Type B pancreatic cell (in vitro differentiated cells): ENCODE measurements at places on chromosomes 12 and 14. TPM values are rescaled to one million over a fixed set of nuclear protein-coding genes. Genes with fewer than 3 reads are reported as not detected.

Gene NCOR2
- total RNA-seq = 219 and 227 TPM in 2 replicates

- H3K27me3 ChIP-seq = no peaks in the 10 kb centered on the region
- H3K4me1 ChIP-seq = peaks cover 10% of the 10 kb centered on the region
- no peak overlapping the region for H3K27ac ChIP-seq
- no peaks in the 10 kb centered on the region for H3K36me3 ChIP-seq
- no peak for DNase-seq
- no peak overlapping the region for H3K4me3 ChIP-seq
These were observed 1193.7 kb downstream of the GALC start for GRCh38 chr14:86799244-86799647.

DNA sequence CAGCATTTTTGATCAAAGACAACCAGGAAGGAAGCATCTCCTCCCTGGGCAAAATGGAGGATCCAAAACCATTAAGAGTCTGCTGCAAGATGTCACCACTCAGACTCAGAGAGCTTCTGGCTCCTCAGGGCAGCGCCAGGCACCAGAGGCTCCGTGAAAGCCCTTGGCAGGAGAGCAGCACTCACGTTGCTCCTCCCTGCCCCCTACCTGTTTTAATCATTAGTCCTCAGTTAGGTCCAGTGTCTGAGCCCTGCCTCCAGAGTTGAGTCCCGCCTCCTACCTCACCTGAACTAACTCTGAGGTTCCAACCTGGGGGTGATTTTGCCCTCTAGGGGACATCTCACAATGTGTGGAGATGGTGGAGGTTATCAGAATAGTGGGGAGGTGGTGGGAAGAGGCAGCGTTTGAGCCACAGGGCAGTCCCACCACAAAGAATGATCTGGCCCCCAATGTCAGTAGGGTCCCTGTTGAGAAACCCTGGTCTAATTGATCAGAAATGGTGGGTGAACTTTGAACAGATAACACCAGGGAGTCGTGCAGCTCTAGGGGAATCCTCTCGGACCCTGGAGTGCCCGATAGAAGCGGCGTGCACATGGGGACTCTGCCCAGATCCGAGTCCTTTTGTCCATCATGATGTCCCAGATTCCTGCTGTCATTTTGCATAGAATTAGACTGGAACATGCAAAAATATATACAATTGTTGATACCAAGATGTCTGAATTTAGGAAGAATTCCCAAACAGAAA, 156.7 kb upstream of the DIO3 start:
- H3K4me1 ChIP-seq = peaks cover 11% of the 10 kb centered on the region
- DNase-seq = no peak
- no peaks in the 10 kb centered on the region for H3K36me3 ChIP-seq
- peaks cover 8% of the 10 kb centered on the region for H3K27me3 ChIP-seq
- H3K27ac ChIP-seq = no peak overlapping the region

DNA sequence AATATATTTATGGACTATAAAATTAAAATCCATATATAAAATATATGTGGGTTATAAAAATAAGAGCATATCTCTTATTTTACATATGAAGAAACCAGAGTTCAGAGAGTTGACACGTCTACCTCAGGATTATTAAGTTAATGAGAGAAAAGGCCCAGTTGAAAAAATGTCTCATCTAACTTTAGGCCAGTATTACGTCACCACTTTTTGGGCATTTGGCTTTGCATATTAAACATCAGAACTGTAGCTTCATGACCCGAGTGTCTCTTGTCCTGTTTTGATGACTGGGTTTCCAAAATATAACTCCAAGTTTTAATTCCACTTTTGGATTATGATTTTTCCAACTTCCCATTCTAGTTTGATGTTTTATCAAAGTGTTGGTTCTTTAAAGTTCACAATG, 1026.1 kb downstream of the SLC6A15 start:
- H3K4me1 ChIP-seq = no peaks in the 10 kb centered on the region
- DNase-seq = no peak
- H3K27me3 ChIP-seq = no peaks in the 10 kb centered on the region
- no peaks in the 10 kb centered on the region for H3K36me3 ChIP-seq
- no peak overlapping the region for H3K4me3 ChIP-seq
- no peak overlapping the region for H3K27ac ChIP-seq

GRCh38 chr12:118183155-118183554, 47.2 kb downstream of the PEBP1 start:
- no peak for DNase-seq
- peaks cover 12% of the 10 kb centered on the region for H3K4me1 ChIP-seq
- H3K36me3 ChIP-seq = peaks cover 9% of the 10 kb centered on the region
- no peak overlapping the region for H3K27ac ChIP-seq

- no peak for DNase-seq
- H3K27ac ChIP-seq = peak overlapping the region; percentile 78
- peak overlapping the region; percentile 88 for H3K4me3 ChIP-seq
These were observed 636 bp downstream of the ZFYVE21 start for GRCh38 chr14:103716091-103716801.

DNA sequence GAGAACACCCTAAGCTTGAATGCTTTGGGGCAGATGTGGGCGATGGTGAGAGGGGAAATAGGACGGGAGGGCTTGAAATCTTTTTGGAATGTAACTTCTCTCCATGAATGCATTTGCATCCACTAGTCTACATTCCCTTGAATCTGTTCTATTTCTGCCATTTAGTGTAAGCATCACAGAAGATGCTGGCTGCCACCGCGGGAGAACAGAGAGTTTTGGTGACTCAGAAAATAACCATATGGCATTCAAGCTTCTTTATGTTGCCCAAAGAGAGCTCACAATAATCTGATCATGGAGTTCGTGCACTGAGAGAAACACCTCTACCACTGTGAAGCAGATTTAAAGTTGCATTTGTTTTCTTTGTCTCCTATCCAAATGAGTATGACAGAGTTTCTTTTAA, 52.6 kb upstream of the OTX2 start:
- no peak overlapping the region for H3K27ac ChIP-seq
- H3K4me1 ChIP-seq = no peaks in the 10 kb centered on the region
- H3K4me3 ChIP-seq = no peak overlapping the region

GRCh38 chr14:25011095-25011494, 38.9 kb downstream of the STXBP6 start:
- H3K27ac ChIP-seq = no peak overlapping the region
- H3K27me3 ChIP-seq = no peaks in the 10 kb centered on the region
- H3K4me1 ChIP-seq = peaks cover 18% of the 10 kb centered on the region
- H3K36me3 ChIP-seq = peaks cover 4% of the 10 kb centered on the region
- H3K4me3 ChIP-seq = no peak overlapping the region

DNA sequence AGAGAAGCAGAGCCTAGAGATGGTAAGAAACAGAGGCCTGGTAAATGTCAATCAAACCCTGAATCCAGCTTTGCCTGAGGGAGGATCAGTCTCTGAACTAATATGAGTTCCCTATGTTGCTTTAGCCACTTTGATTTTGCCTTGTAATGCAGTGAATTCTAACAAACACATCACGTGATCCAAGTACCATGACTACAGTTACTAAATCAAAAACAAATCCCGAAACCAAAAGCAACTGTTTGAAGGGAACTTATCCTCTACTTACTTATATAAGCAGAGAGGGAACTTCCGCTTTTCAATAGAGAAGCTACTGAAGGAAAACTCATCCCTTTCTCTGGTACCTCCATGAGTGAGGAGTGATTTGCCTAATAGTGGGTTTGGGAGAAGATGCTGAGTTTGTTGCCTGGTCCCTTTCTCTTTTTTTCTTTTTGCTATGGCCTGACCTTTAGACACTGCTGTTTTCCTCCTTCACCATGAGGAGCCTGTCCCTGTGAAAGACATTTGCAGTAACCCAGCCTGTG, 7.7 kb upstream of the PPTC7 start:
- no peak for DNase-seq
- peak overlapping the region; percentile 61 for H3K27ac ChIP-seq

DNA sequence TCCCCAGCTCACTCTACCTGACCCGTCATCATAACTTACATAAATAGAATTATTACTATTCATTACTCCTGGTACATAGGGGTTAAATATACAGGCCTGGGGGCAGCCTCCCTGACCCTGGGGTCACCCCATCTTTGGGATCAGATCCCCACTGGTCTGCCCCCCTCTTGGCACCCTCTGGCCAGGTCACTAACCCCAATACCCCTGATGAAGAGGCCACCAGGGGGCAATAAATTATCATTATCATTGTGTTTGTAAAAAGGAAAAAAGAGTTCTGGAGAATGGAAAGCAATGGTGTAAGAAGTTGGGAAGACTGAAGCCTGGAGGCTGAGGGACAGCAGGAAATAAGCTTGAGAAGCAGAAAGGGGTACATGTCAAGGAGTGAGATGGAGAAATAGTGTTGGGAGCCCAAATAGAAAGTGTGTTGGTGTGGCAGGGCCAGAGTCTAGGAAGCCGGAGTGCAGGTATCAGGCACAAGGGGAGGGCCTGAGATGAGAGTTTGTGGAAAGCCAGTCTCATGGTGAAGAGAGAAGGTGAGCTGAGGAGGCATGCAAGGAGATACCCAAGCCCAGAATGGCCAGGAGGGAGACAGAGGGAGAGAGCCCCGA, 6.1 kb upstream of the AAAS start:
- DNase-seq = no peak
- peak overlapping the region; percentile 40 for H3K4me3 ChIP-seq
- H3K27ac ChIP-seq = no peak overlapping the region
- peaks cover 24% of the 10 kb centered on the region for H3K4me1 ChIP-seq

Gene KRT6A
- total RNA-seq = 9.9 and 41.6 TPM in 2 replicates

- no peak overlapping the region for H3K27ac ChIP-seq
- no peaks in the 10 kb centered on the region for H3K27me3 ChIP-seq
- no peak for DNase-seq
- no peak overlapping the region for H3K4me3 ChIP-seq
- no peaks in the 10 kb centered on the region for H3K36me3 ChIP-seq
These were observed 27.6 kb upstream of the ARHGAP5 start for GRCh38 chr14:32049361-32050088.

DNA sequence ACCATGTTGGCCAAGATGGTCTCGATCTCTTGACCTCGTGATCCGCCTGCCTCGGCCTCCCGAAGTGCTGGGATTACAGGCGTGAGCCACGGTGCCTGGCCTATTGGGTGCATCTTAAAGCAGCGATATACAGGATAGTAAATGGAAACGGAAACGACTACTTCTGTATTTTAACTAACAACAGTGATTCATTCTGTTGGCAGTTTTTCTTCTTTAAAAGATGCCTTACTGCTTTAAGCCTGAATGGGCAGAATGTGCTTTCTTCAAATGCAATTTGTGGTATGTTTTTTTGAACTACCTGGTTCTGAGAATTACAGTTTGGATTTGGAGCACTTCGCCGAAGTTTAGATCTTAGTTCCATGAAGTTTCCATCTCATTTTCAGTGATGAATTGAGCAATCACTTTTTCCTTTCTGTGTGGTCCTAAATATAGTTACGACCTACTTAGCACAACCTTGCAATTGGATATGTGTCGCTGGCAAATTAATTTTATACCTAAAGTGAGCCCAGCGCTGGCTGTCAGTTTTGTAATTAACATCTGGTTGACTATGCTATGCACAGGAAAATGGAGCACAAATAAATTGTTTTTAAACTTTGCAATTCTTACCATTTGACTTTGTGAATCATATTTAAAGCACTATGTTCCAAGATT, 53.6 kb upstream of the EIF5 start:
- H3K27me3 ChIP-seq = peaks cover 72% of the 10 kb centered on the region
- no peaks in the 10 kb centered on the region for H3K4me1 ChIP-seq
- no peak overlapping the region for H3K27ac ChIP-seq
- peak overlapping the region; percentile 67 for H3K4me3 ChIP-seq
- DNase-seq = no peak

DNA sequence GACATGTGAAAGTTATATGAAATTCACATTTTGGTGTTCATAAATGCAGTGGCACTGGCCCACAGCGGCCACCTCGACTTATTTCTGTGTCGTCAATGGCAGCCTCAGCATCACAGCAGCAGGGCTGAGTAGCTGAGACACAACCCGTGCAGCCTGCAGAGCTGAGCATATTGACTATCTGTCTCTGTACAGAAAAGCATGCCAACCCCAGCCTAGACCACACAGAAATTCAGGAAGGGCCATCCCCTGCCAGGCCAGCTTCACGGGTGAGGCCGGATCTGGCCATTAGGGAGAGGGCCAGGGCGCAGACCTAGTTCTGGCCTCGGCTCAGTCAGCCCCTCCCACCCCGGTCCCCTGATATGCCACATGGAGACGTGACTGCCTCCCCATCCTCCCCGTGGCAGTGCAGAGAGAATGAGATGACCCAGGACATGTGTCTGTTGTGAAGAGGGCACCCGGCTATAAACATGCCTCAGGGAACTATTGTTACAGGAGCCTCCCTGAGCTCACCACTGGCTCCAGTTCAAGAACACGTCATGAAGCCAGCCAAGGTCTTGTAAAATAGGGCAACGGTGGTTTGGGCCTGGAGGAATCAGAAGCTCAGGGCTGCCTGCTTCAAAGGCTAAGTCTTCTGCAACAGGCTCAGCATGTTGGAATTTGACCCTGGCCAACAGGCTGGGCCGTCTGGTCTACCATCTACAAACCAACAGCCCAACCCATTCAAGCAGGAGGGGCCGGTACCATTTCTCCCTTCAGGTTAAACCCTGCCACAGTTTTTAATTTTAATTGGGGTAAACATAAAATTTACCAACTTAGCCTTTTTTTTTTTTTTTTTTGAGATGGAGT, 25.5 kb downstream of the SCARB1 start:
- peaks cover 4% of the 10 kb centered on the region for H3K36me3 ChIP-seq
- H3K27me3 ChIP-seq = no peaks in the 10 kb centered on the region
- peak overlapping the region; percentile 55 for H3K27ac ChIP-seq
- H3K4me1 ChIP-seq = peaks cover 23% of the 10 kb centered on the region
- no peak overlapping the region for H3K4me3 ChIP-seq
